ENCODE measurements at places on chromosomes 1 and 21.

DNA sequence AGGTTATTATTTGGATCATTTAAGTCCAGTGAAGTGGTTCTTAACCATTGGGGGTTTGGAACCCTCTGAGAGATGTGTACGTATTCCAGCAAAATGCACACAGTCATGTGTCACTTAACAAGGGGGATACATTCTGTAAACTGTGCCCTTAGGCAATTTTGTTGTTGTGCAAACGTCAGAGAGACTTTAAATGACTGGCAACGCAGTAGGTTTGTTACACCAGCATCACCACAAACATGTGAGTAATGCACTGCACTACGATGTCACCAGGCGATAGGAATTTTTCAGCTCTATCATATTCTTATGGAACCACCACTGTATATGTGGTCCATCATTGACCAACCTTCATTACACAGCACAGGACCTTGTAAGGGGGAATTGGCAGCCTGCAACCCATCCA lies 11.9 kb downstream of the AHCYL1 start:
- no peak for DNase-seq

DNA sequence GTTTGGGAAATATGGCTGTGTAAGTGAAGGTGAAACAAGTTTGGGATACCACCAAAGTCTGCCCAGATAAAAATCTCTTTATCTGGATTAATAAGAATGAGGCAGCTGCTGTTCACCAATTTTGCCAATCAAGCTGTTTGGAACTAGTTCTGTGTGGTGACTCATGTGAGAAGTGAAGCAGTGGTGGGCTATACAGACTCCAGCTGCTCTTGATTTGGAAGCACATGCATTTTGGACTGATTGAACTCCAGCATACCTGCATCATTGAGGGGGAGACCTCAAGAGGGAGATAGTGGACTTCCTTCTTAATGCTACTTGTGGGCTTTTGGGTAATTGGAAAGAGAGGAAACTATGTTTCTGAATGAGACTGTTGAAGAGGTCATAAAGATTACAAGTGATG lies 99.2 kb upstream of the B3GALT2 start:
- DNase-seq, result no peak

GRCh38 chr1:182460550-182460951 lies 10.6 kb downstream of the RGSL1 start:
- DNase-seq, result no peak

DNA sequence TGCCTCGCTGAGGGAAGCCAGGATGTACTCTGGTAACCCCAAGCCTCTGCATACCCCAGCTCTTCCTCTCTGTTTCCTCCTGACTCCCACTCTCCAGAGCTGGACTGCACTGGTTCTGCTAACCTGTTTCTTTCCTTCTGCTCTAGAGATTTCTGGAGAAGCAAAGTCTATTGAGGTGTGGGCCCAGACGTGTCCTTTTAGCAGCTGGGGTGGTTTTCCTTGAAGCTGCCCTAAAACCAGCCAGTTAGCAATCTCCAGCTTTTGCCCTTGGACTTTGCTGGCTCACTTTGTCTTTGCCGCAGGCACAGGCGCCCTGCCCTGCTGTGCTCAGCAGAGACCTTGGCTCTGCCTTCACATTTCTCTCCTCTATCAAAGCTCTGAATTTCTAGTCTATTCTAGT lies 171.8 kb upstream of the IVNS1ABP start:
- no peak for DNase-seq

GRCh38 chr1:12546771-12547585 lies 71.0 kb downstream of the DHRS3 start:
- no peak for DNase-seq

DNA sequence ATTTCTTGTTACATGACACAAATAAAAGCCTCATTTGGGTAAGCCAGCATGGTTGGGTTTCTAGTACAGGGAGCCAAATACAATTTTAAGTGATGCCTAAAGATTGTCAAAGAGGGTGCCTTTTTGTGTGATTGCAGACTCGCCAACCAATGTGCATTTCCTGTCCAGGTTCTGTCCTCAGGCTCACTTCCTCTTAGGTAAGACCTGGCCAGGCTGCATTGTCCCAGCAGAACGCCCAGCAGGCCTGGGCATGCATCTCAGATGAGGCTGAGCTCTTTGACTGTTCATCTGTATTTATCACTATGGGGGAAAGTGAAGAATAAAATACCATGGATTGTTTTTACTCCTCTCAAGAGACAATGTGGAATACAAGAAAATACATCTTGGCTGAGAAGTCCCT lies 49.7 kb downstream of the KCNC4 start:
- no peak for DNase-seq

DNA sequence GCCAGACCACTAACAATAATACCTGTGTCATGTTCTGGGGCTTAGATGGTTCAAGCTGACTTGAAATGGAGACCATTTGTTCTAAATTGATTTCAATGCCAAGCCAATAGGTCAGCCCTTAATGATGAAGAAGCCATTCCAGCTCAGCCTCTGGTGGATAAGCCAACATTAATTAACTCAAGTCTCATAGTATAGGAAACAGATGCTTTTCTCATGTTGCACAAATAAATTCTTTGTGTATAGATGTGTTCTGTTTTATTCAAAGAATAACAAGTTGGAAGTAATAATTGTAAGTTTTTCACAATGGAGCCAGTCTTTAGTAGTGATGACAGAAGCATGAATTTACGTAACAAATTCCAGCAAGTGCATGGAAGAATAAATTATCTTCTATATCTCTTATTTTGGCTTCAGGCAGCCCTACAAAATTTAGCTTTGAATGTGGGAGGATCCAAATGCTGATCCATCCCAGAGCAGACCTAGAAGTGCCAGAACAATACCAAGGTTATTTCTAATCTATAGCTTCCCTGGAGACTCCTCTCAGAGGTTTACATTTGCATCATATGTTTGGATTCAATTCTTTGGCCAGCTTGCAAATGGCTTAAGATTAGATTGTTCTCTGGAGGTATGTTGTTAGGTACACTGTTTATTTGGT lies 42.2 kb upstream of the C1orf105 start:
- no peak for DNase-seq

DNA sequence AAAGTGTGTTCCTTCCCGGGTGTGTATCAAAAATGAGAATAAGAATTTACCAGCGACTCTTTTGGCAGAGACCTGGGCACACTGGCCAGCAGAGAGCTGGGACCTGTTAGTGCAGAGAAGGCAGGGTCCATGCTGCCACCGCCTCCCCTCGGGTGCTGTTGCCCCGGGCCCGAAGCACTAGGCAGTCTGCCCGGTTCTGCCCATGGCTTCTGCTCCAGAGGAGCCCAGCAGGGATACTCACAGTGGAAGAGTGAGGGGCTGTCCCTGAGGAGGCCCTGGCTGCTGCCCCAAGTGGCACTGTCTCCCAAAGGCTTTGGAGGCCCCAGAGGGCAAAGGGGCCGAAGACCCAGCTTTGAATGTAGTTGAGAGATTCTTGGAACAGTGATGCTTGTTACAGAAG lies 80.5 kb downstream of the MIS18A start:
- DNase-seq, result no peak

- DNase-seq, result no peak
These were observed 131.9 kb downstream of the CYYR1 start for GRCh38 chr21:26441149-26441548.

GRCh38 chr21:45376459-45377324 lies 28.3 kb upstream of the COL18A1 start:
- no peak for DNase-seq

- no peak for DNase-seq
These were observed 99.7 kb upstream of the DYNLT5 start for GRCh38 chr1:66652556-66652955.

GRCh38 chr1:19476450-19477190 lies 8.7 kb downstream of the CAPZB start:
- DNase-seq, result no peak

- DNase-seq, result no peak
These were observed 21.5 kb upstream of the GPR37L1 start for GRCh38 chr1:202101184-202101583.

DNA sequence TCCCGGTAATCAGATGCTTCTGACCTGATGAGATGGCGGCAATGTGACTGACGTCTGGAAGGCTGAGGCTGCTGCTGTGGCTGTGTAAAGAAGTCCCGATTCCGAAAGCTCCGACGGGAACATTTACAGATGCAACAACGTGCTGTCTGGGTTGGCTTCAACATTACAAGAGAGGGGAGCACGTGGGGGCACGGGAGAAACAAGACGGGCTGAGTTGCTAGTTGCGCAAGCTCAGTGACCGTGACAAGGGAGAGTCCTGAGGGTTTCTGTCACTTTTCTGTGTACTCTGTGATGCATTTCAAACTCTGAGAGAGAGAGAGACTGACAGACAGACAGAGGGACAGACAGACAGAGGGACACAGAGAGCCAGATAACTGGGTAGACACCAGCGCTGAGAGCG lies 25.6 kb upstream of the LRRC47 start:
- no peak for DNase-seq

- peak; percentile 51 for DNase-seq
These were observed 57.2 kb downstream of the AGPAT3 start for GRCh38 chr21:43921979-43922945.

DNA sequence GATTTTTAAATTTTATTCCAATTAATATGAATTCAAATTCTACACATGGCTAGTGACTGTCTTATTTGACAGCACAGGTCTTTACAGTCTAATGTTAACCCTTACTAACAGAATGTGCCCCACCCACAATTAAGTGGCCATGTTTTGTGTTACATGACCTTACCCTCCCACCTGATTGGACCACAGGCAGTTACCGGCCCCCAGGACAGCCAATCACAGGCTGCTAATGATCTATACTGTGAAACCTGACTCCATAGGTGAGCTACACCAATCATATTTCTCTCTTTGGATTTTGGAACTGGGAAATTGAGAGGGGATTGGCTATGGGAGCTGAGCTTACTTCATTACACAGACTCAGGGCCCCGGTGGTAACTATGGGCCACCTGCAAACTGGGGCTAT lies 27.5 kb downstream of the ZP4 start:
- DNase-seq, result no peak

DNA sequence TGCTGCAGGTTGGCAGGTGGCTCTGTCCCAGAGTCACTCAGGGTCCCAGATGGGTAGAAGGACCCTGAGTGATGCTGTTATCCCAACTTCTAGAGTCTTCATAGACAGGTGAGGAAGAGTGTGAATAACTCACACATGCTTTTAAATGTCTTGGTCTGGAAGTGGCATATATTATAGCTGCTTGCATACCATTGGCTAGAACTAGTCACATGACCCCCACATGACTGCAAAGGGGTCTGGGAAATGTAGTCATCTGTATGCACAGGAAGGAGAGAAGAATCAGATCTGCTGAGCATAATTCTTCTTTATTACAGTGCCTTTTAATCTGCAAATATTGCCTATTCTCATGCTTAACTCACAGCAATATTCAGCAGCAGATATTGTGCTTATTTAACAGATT lies 28.2 kb upstream of the KLHDC7A start:
- DNase-seq, result no peak

- DNase-seq, result no peak
These were observed 45.8 kb downstream of the MIGA1 start for GRCh38 chr1:77825131-77825709.

- DNase-seq, result no peak
These were observed 177.3 kb downstream of the KCTD3 start for GRCh38 chr1:215744419-215744818.

DNA sequence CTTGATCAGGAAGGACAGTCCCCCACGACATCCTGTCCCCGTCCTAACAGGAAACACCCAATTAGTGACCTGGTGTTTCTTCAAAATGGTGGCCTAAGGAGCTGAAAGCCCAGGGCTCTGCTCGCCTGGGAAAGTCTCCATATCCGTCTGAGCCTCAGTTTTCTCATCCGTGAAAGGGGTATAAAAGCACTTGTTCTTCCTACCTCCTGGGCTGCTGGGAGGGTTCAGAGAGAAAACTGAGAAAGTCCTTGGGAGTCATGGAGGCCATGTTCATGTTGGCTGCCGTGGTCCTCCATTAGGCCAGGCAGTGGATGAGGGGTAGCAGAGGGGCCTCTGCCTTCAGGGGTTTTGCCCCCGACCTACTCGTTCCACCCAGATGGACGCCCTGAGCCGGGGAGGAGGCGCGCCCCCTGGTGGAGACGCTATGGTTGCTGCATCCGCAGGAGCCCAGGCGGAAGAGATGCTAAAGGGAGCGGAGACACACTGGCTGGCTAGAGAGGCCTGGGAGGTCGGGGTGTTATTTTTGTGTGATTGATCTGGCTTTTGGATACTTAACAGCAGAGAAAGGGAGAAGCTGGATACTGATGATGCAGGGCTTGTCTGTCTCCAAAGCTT lies 113.5 kb downstream of the PRDM2 start:
- DNase-seq, result peak; percentile 33

GRCh38 chr1:66696771-66697170 lies 55.5 kb upstream of the DYNLT5 start:
- no peak for DNase-seq

- no peak for DNase-seq
These were observed 847 bp downstream of the PSMD4 start for GRCh38 chr1:151255381-151255780.

DNA sequence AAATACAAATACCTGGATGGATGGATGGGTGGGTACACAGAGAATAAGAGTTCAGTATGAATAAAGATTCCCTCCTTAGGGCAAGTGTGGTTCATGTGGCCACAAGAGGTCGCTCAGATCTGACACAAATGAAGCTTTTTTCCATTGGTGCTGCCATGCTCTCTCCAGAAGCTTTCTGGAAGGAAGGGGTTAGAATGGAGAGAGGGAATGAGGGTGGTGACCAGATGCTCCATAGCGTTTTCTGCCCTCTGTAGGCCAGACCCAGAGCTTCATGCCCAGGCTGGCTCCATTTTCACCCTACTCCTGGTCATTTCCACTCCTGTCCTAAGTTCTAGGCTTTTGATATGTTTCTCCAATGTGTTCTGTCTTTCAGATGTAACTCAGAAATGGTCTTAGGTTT lies 3.3 kb upstream of the FCRL6 start:
- DNase-seq, result peak; percentile 13

DNA sequence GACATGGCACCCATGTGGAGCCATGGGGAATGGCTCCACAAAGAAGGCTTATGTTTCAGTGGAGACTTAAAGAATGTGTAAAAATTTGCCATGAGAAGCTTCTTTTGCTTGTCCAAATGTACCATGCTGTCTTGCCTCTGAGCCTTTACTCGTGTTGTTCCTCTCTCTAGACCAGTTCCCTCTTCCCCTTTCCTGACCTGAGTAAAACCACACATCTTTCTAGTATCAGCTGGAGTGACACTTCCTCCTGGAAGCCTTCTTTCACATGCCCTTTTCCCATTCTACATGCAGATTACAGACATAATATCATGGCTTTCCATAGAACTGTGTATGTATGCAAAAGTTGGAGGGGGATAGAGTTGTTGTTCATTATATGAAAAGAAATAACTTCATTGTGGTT lies 13.6 kb upstream of the GPX7 start:
- no peak for DNase-seq

Data from activated T-helper 1 cell treated with Interleukin-2 at 50 U/mL for 16 hours (primary cell).